ENCODE measurements at places on chromosomes 3 and 15. TPM values are rescaled to one million over a fixed set of nuclear protein-coding genes. Genes with fewer than 3 reads are reported as not detected.

COL6A5 gene
- polyA plus RNA-seq, result not detected

MESP2 gene
- polyA plus RNA-seq, result not detected

APH1B gene
- polyA plus RNA-seq, result 21.8 TPM

SLC33A1 gene
- 12.2 TPM for polyA plus RNA-seq

GOLGA8R gene
- polyA plus RNA-seq, result not detected

RAD51 gene
- 0.28 TPM for polyA plus RNA-seq

PDCD7 gene
- polyA plus RNA-seq, result 18.9 TPM

SYNPR gene
- not detected for polyA plus RNA-seq

PCSK6 gene
- 0.84 TPM for polyA plus RNA-seq

ISLR2 gene
- not detected for polyA plus RNA-seq

FAM107A gene
- not detected for polyA plus RNA-seq

TRIM71 gene
- polyA plus RNA-seq, result not detected

ZFAND6 gene
- 183 TPM for polyA plus RNA-seq

PTH1R gene
- polyA plus RNA-seq, result not detected

HYAL1 gene
- polyA plus RNA-seq, result not detected

IMPG2 gene
- polyA plus RNA-seq, result not detected

GOLGA6A gene
- polyA plus RNA-seq, result not detected

DOCK3 gene
- not detected for polyA plus RNA-seq

HYPK gene
- 13.6 TPM for polyA plus RNA-seq

CMTM7 gene
- 101 TPM for polyA plus RNA-seq

ZNF770 gene
- 123 TPM for polyA plus RNA-seq

RYR3 gene
- 0.86 TPM for polyA plus RNA-seq

PLXNB1 gene
- polyA plus RNA-seq, result 0.37 TPM

SGO1 gene
- 12.6 TPM for polyA plus RNA-seq

CRELD1 gene
- polyA plus RNA-seq, result 31.4 TPM

THSD4 gene
- not detected for polyA plus RNA-seq

FBXW12 gene
- polyA plus RNA-seq, result not detected

SEMA3B gene
- polyA plus RNA-seq, result not detected

STOML1 gene
- 9.4 TPM for polyA plus RNA-seq

DCLK3 gene
- polyA plus RNA-seq, result not detected

SLC28A2 gene
- polyA plus RNA-seq, result not detected

RPL35A gene
- polyA plus RNA-seq, result 1,923 TPM

GATA2 gene
- polyA plus RNA-seq, result 0.49 TPM
